Aorta (tissue), 5 donors: ENCODE measurements at places on chromosomes 2 and 18. TPM values are rescaled to one million over a fixed set of nuclear protein-coding genes. Genes with fewer than 3 reads are reported as not detected.

The MC2R gene
- polyA plus RNA-seq = not detected

The FBXO11 gene
- polyA plus RNA-seq = 17.5 TPM

The CRACDL gene
- polyA plus RNA-seq = 0.67 TPM

The TFPI gene
- polyA plus RNA-seq = 93.1 TPM

The CCL20 gene
- 0.23 TPM for polyA plus RNA-seq

The BOK gene
- 3.1 TPM for polyA plus RNA-seq

The MYO5B gene
- 0.92 TPM for polyA plus RNA-seq

The SYT4 gene
- polyA plus RNA-seq = 0.38 TPM

The SERPINB12 gene
- not detected for polyA plus RNA-seq

The R3HDM1 gene
- 9.3 TPM for polyA plus RNA-seq

The EML6 gene
- polyA plus RNA-seq = 0.95 TPM

The GULP1 gene
- polyA plus RNA-seq = 60.2 TPM

The CNTNAP5 gene
- not detected for polyA plus RNA-seq

The SP140 gene
- 0.15 TPM for polyA plus RNA-seq

The TDRD15 gene
- not detected for polyA plus RNA-seq

The GALNT3 gene
- polyA plus RNA-seq = 3.4 TPM

The PDCD1 gene
- polyA plus RNA-seq = not detected

The IL1RL2 gene
- not detected for polyA plus RNA-seq

The MYO3B gene
- polyA plus RNA-seq = not detected

The STK25 gene
- polyA plus RNA-seq = 85.1 TPM
